ENCODE measurements at places on chromosomes 11 and 22. TPM values are rescaled to one million over a fixed set of nuclear protein-coding genes. Genes with fewer than 3 reads are reported as not detected.

Gene KRTAP5-11
- not detected for total RNA-seq

DNA sequence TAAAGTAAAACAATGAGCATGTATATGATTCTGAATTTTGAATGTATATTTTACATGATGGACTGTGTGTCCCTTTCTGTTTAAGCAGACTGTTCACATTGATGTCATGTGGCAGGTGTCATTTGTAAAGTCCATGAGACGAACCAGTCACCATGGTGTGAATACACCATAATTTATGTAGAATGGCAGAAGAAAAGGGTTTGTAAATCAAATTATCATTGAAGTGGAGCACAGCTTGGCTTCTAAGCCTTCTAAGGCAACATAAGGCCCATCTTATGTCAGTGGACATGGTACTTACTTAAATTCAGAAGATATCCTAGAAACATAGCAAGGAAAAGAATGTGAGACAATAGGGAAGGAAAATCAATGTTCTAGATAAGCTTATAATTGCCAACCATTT is 4.4 kb downstream of the MAP6 start:
- H3K36me3 ChIP-seq = no peaks in the 10 kb centered on the region
- H3K27me3 ChIP-seq = peaks cover 25% of the 10 kb centered on the region
- no peak overlapping the region for H3K4me3 ChIP-seq
- no peak overlapping the region for H3K27ac ChIP-seq
- H3K4me1 ChIP-seq = peaks cover 4% of the 10 kb centered on the region

Gene APOL5
- not detected for total RNA-seq

Gene MUC15
- total RNA-seq = not detected

DNA sequence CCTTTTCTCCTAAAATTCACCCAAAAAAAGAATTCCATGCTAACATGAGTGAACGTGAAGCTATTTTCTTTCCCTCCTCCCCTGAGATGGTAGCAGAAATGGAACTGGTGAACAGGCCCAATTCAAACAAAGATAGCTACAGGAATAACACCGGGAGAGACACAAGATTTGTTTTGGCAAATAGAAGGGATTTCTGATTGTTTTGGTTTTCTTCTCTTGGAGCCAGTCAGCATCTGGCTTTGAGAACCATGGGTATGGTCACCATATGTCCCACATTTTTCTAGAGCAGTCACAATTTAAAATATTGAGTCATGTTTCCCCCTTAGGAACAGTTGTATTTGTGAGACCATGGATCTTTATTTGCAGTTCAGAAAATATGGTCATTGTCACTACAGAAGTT is 214.1 kb downstream of the FAM76B start:
- DNase-seq = no peak
- H3K27me3 ChIP-seq = no peaks in the 10 kb centered on the region
- no peaks in the 10 kb centered on the region for H3K36me3 ChIP-seq
- no peak overlapping the region for H3K27ac ChIP-seq
- no peak overlapping the region for H3K4me3 ChIP-seq
- H3K4me1 ChIP-seq = no peaks in the 10 kb centered on the region

GRCh38 chr11:60840470-60841430 is 1.2 kb upstream of the CCDC86 start:
- peaks cover 12% of the 10 kb centered on the region for H3K4me1 ChIP-seq
- no peaks in the 10 kb centered on the region for H3K36me3 ChIP-seq
- H3K4me3 ChIP-seq = peak overlapping the region; percentile 86
- no peaks in the 10 kb centered on the region for H3K27me3 ChIP-seq

DNA sequence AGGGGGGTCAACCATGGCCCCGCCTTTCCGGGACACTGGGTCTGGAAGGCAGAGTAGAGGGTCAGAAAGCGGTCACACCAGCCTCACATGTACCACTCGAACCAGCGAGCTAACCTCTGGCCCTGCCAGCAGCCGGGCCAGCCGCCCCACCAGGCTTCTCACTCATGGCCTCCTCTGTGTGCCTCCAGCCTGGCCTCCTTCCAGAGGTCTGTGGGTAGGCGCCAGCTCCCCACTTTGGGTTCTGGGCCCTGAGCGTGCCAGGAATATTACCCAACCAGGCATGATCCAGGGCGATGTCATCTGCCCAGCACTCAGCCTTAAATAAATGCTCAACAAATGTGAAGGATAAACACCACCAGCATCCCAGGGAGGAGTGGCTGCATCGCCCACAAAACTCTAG is 5.8 kb downstream of the SCUBE1 start:
- no peaks in the 10 kb centered on the region for H3K4me1 ChIP-seq
- H3K4me3 ChIP-seq = no peak overlapping the region
- H3K27me3 ChIP-seq = peaks cover 11% of the 10 kb centered on the region
- no peaks in the 10 kb centered on the region for H3K36me3 ChIP-seq
- no peak overlapping the region for H3K27ac ChIP-seq

Data from colonic mucosa (tissue), 4 donors.